Stimulated activated CD4-positive, alpha-beta T cell treated with anti-CD3 and anti-CD28 coated beads, TNF-alpha, amount 100 ng/mL, for 4 hours (primary cell): ENCODE measurements at places on chromosomes 1 and 21.

DNA sequence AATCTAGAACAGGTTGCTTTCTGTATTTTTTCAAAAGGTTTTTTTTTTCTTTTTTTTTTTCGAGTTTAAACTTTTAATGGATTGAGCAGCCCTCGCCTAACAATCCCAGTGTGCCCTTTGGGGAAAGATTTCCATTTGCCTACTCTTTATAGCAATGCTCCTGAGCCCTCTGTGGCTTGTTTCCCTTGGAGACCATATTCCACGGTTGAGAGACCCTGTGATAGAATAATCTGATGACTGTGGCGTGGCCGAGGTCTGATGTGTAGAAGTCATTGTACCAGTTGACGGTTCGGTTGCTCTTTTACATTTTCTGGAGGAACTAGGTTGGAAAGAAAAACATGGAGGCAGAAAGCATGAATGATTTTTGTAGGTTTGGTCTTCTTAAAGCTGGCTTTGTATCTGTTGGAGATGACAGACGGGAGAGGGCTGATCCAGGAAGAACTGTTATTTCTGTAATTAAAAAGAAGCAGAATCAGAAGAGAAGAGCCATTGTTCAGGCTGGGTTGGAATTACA, 305.7 kb upstream of the NRIP1 start:
- no peak for DNase-seq

GRCh38 chr21:31287201-31287600, 56.9 kb downstream of the TIAM1 start:
- DNase-seq, result no peak

DNA sequence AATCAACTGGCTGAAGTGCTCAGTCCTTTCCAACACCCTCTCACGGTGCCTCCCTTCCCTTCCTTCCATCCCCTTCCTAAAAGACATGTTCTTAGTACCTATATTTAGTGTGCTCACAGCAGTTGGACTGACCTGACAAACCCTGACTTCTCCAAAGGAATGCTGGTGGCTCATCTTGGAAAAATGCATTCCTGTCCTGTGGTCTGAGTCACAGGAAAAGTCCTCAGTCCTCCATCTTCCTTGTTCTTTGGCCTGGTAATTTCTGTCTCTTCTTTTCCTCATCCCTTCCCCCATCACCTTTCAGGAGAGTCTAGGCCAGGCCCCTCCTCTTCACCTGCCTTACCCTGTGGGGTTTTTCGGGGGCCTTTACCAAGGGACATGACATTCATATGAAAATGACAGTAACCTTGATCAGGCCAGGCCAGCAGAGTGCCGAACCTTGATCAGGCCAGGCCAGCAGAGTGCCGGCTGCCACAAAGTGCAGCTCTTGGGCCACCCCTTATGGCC, 7.2 kb downstream of the ATP1B1 start:
- no peak for DNase-seq

DNA sequence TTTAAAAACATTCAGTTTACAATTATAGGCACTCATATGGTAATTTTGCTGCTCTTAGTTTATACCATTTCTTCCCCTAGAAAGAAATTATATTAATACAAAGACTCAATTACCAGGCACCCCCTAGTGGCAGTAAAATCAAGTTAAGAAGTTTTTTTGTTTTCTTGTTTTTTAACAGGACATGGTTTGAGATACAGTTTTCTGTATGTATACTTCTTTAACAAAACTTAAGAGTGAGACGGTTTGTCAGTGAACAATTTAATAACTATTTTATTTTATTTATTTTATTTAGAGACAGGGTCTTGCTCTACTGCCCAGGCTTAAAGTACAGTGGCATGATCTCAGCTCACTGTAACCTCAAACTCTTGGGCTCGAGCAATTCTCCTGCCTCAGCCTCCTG, 224.6 kb downstream of the FAF1 start:
- DNase-seq, result no peak

- no peak for DNase-seq
Measured at GRCh38 chr21:46340998-46341397, 17.0 kb downstream of the PCNT start.
